ENCODE measurements at places on chromosomes 1 and 21.
A peak's percentile ranks its signal among the peaks of the same experiment; 100 is the strongest.

DNA sequence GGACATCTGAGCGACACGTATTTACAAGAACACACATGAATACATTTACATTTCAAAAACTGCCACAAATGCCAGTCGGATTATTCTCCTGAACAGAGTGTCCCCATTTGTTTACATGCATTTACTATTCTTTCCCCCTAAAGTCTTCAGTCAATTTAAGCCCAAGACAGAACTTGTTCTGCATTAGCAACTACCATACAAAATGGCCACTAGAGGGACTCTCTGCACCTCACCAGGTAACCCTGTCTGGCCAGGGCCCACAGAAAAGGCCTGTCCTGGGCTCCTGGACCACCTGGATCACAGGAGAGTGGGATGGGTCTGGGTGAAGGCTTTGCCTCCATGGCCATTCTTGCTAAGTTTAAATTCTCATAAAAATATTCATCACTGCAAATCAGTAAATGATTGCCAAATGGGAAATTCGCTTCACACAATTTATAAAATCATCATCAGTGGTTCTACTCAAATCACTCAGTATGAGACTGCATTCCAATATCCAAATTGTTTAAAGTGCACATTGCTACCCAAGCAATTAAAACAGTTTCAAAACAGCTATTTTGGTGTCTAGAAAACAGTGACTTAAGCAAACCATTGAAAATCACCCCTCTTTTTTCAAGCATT lies 12.5 kb upstream of the GUCA2A start:
- peak; percentile 44 for DNase-seq

DNA sequence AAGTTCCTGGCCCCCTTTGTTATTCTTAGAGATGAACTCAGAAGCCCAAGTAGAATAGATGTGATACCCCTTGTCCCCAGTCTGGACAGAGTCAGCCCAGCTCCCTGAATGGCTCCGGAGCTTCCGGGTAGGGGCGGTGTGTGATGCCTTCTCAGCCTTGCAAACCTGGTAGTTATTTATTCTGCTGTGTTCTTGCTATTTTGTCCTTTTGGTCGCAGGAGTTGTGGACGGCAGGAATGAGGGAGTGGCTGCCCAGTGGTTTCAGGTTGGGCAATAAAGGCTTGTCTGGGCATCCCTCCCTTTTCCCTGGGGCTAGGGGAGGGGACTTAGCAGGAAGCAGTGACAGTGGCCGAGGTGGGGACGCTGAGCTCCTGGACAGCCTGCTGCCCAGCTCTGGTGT lies 2.8 kb downstream of the PTPRU start:
- DNase-seq, result no peak

GRCh38 chr1:76905876-76906595 lies 38.8 kb downstream of the ST6GALNAC5 start:
- no peak for DNase-seq

DNA sequence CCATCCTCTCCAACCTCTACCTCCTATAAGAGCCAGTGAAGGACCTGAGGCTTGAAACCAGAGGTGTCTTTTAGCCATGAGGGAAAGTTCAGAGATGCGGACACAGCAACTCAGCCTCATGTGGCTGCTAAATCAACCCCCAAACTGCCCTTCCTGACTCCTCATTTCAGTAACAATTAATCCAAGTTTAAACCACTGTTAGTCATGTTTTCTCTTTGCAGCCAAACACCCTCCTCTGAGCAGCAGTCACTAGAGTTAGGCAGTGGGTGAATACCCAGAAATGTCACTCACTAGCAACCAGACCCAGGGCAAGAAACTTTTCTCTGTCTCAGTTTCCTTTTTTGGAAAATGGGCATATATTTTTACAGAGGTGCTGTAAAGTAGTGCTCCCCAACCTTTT lies 71.2 kb downstream of the KCNJ15 start:
- DNase-seq, result no peak

GRCh38 chr1:150065184-150065871 lies 2.2 kb upstream of the VPS45 start:
- DNase-seq, result no peak

DNA sequence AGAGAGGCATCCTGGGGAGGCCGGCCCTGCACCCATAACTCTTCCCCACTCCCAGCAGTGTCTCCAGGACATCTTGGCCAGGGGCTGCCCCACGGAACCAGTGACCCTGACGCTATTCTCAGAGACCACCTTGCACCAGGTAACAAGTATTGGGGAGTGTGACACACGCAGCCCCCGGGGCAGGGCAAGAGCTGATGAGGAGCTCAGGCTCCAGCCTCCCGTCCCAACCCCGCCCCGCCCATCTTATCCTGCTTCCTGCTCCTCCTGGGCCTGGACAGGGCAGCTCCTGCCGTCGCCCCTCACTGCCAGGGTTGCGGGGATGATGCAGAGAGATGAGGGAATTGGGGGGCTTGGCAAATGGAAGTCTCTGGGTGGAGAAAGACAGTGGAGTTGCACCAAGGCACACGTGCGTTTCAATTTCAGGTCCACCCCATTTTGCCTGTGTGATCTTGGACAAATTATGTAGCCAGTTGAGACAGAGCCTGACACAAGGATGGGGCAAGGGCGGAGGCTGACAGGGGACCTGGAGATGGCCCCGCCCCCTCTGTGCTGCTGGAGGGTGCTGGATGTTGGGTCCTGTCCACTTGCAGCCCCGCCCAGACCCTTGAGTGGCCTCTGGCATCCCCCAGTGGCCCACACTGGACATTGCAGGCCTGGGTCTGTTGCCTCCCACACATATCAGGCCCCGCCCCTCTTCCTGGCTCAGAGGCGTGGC lies 10.7 kb downstream of the CLCNKA start:
- peak; percentile 91 for DNase-seq

DNA sequence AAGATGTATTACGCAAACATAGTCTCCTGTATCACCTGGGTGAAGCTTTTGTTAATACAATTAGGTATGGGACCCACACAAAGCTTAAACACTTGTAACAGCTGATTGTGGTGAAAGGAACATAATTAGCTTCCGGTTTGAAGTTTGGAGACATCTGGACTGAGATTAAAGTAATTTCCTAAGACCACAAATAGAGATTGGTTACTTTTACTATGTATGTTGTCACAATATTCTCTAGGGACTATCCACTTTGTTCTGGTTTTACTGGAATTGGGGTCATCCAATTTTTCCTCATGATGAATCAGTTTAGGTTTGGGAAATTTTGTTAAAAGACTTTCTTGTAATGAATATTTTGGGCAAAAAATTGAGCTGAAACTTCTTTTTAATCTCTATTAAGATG lies 71.8 kb upstream of the SAMSN1 start:
- no peak for DNase-seq

- no peak for DNase-seq
Measured at GRCh38 chr1:108854221-108855019, 2.5 kb downstream of the AKNAD1 start.

DNA sequence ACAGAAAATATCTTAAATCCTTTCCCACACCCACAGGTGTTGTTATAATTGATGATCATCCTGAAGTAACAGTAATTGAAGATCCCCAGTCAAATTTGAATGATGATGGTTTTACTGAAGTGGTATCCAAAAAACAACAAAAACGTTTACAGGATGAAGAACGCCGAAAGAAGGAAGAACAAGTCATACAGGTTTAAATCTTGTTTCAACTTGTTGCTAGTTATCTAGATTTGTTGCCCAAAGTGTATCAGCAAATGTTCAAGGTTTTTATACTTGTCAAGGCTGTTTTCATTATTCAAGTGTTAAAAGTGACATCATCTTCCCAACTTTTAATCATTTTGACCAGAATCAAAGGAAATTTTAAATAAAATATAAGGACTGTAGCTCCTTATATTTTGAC lies 64.7 kb downstream of the PRRC2C start:
- no peak for DNase-seq

DNA sequence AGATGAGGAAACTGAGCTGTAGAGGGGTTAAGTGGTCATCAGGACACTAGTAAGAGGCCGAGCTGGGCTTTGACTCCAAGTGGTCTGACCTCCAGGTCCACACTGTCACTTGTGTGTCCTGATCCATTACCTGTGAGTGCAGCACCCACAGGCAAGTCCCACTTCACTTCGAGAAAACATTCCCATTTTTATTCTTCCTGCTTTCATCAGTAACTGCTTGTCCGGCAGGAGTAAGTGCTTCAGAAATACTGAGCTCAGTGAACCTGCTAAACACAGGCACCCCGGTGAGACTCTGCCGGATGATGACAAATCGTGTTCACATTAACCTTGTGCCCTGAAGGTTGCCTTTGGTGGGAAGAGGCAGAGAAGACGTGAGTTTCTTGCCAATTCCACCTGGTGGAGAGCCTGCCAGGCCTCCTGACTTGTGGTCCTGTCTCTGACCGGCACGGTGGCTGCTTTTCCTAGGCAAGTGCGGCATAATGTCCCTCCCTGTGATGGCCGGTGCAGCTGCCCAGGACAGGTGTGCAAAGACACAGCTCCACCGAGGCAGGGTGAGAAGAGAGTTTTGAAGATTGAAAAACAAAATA lies 29.4 kb downstream of the ZBTB18 start:
- no peak for DNase-seq

DNA sequence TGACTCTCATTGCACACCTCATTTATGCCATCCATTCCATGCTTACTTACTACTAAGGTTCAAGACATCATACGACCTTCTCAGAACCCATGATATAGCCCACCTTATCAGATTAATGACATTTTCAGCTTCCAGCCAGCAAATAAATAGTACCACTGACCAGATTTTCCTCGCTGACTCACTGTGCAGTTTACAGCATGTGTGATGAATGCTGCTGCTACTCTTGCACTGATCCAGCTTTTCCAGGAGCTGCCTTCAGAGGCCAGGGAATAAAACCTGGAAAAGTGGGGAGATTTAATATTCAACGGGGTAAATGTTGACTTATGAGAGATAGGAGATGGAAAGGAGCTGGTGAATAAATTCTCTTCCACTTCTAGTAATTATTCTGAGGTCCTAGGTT lies 247.1 kb downstream of the COL11A1 start:
- no peak for DNase-seq

DNA sequence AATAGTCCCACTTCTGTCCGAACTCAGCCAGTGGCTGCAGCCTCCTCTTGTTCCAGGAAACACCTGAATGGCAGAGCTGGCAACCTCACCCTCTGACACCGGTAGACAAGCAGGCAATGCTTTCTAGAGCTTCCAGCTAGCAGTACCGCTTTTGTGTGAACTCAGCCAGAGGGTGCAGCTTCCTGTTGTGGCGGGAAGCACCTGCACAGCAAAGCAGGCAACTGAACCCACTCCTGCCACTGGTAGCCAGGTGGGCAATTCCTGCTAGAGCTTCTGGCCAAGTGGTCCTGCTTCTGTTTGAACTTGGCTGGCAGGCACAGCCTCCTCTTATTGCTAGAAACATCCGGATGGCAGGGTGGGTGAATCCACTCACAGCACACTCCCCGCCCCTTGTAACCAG lies 40.1 kb upstream of the TMPRSS15 start:
- DNase-seq, result no peak

GRCh38 chr1:204520834-204521709 lies 4.9 kb downstream of the MDM4 start:
- DNase-seq, result no peak

DNA sequence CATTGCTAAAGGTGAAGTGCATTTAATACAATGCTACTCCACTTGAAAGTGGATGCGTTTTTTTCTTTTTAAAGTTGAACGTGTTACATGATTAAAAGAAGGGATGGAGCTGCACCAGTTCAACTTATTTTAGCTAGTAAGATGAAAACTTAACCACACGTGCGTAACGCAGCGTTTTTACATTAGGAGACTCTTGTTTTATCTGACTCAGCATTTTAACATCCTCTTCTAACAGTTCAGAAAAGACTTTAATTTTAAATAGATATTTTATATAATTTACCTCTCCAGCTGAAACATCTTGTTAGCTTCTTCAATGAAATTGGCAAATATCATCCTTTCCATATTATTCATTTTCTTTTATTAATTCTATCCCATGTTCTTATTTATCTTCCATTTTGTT lies 33.4 kb downstream of the EXO1 start:
- no peak for DNase-seq
